ENCODE measurements at places on chromosomes 13 and 19. TPM values are rescaled to one million over a fixed set of nuclear protein-coding genes. Genes with fewer than 3 reads are reported as not detected.

PPFIA3 gene
- total RNA-seq, result 4.1 TPM

OR10H1 gene
- not detected for total RNA-seq

- no peaks in the 10 kb centered on the region for H3K27me3 ChIP-seq
- H3K4me1 ChIP-seq, result peaks cover 59% of the 10 kb centered on the region
- H3K4me3 ChIP-seq, result no peak overlapping the region
Measured at GRCh38 chr19:10399878-10400277, 3.5 kb downstream of the CDC37 start.

- H3K36me3 ChIP-seq, result no peaks in the 10 kb centered on the region
- H3K27me3 ChIP-seq, result peaks cover 18% of the 10 kb centered on the region
- H3K27ac ChIP-seq, result no peak overlapping the region
- no peak overlapping the region for H3K4me3 ChIP-seq
- H3K4me1 ChIP-seq, result no peaks in the 10 kb centered on the region
Measured at GRCh38 chr13:39073983-39074382, 35.7 kb downstream of the NHLRC3 start.

DNA sequence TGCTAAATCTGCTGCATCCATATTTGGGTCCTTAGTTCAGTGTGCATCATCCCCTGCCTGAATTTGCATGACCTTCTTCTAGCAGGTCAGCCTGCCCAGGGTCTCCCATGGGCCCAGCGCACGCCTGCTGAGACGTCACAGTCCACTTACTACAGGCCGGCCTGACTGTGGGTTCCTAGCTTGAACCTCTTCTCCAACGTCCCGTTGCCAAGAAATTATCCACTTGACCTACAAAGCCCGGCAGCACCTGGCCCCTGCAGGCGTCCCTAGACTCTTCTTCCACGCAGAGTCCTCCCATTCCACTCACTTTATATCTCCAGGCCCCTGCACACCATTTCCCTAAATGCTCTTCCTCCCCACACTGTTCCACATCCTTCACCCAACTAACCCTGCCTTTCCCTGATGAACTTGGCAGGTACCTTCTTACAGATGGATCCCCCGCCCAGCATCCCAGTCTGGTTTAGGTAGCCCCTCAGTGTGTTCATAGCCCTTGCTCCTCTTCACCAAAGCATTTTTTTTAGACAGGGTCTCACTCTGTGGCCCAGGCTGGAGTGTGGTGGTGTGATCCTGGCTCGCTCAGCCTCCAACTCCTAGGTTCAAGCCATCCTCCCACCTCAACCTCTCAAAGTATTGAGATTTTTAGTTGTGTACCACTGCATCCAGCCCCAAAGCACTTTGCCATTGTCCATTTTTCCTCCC is 155.0 kb upstream of the SOX1 start:
- H3K27ac ChIP-seq, result no peak overlapping the region
- H3K4me1 ChIP-seq, result no peaks in the 10 kb centered on the region
- no peaks in the 10 kb centered on the region for H3K36me3 ChIP-seq
- no peak overlapping the region for H3K4me3 ChIP-seq
- peaks cover 4% of the 10 kb centered on the region for H3K27me3 ChIP-seq
